Adipocyte (in vitro differentiated cells): ENCODE measurements at places on chromosomes 4 and X.

DNA sequence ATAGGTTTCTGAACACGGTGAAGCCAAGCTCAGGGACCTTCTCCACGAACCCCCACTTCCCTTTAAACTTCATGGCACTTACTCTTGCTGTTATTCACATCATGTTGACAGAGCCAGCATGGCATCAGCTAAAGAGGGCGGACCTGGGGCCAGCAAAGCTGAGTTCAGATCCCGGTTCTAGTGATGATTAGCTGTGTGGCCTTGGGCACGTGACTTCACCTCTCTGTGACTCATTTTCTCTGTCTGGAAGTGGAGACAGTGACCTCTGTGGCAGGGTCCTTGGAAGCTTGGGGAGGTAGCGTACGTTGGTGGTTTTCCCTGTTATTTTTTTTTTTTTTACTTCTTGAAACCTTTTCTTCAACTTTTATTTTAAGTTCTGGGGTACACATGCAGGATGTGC lies 13.4 kb downstream of the EVC start:
- no peak for DNase-seq

- no peak for DNase-seq
These were observed 343.2 kb downstream of the SPRY1 start for GRCh38 chr4:123739806-123740205.

- DNase-seq = no peak
These were observed 22.3 kb upstream of the GPC3 start for GRCh38 chrX:134007716-134008115.

GRCh38 chr4:152229782-152230289 lies 306.1 kb downstream of the FBXW7 start:
- no peak for DNase-seq

DNA sequence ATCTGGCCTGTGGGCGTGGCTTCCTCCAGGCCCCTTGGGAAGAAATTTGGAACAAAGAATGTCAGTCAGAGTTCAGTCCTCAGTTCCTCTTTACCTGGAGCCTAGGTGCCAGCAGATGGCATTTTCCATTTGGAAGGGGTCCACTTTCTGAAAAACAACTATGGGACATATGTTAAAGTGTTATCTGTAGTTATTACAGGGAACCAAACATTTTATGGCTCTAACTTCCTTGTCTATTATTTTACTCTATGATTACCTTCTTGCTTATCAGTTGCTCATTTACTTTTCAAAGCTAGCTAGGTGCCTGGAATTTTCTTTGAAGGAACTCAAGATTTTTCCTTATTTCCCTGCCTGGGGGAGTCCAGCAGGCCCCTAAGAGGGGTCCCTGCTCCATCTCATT lies 159.8 kb upstream of the PUDP start:
- no peak for DNase-seq

DNA sequence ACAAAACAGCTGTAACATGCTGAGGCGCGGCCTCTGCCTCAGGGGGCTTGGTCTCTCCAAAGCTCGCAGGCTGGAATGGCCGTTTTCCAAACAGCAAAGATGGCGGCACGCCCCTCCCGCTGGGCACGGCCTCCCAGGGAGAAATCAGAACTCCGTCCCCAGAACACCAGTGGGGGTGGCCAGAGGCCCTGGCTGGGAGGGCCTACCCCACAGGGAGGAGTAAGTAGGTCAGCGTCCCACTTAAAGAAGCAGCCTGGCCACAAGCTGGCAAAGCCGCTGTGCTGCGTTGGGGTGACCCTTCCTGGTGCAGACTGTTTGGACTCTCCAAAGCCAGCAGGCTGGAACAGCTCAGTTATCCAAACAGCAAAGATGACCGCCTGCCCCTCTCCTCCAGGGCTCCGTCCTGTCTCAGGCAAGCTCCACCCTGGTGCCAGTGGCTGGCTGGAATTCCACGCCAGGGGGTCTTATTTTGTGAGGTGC lies 862.8 kb downstream of the TRIML1 start:
- no peak for DNase-seq

DNA sequence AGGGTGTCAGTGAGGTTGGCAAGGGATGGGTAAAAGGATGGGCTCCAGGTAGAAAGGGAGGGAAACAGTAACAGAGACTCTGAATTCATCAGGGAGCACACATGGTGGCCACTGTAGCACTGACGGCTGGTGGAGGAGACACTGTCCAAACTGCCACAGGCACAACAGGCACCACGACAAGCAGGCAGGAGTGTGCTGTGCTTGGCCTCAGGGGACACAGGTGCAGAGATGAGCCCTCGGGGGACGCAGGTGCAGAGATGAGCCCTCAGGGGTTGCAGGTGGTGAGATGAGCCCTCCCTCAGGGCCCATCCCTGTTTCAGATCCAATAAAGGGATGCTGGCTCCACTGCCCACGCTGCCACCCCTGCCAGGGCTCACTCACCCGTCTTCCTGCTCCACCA lies 7.6 kb downstream of the PDE6B start:
- no peak for DNase-seq

- peak; percentile 83 for DNase-seq
These were observed 141.3 kb downstream of the PALLD start for GRCh38 chr4:168637872-168638756.
